HT1080 (cell line): ENCODE measurements at places on chromosomes 5 and 9. TPM values are rescaled to one million over a fixed set of nuclear protein-coding genes. Genes with fewer than 3 reads are reported as not detected.

DNA sequence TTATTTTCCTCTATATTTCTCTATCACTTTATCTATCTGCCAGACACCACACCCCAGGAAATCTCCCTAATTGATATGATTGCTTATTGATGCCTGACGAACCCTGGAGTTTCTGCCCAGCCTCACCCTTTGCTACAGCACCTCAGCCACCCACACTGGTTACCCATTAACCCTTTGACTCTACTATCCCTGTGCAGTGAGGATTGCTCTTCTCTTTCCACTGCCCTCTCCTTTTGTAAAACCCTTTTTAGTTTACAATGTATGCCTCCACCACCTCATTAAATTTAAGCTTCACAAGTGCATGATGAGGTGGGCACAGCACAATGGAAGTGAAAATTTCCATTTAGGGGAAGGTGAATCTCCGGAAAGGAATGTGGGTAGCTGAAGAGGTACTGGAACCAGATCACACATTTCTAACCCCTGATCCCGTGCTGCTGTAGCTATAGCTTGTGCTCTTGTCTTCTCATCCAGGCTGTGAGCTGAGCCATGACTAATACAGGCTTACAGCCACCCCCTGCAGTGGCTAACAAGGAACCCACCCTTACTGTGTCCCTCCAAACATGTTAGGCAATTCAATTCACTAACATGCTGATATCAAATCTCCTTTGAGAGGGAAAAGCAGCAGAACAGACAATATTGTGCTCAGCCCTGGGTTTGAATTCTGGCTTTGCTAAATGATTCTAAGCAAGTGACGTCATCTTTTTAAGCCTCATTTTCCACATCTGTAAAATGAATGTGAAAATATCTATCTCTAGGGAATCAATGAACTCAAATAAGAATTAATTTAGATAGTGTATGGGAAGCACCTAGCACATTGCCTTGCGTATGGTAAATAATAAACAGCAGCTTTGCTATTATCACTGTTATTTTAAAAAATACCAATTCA is 186.9 kb upstream of the TRIM32 start:
- DNase-seq: peak; percentile 94

DNA sequence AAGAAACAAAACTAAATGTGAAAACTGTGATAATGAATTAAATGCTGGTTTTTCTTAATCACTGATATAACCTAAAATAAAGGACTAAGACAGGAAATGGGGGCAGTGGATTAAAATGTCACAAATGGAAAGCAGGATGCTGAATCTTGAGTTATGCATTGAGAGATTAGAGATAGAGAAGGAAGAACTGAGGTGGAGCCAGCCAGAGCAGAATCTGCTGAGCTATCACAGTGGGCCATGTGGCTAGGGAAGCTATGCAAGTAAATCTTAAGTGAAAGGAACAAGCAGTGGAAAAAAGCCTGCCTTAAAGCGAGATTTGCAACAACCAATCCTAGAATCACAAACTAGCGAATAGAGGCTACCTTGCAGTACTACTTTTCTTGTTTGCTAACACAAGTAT is 188.5 kb upstream of the RASA1 start:
- no peak for DNase-seq

- DNase-seq: no peak
Observed at GRCh38 chr5:60722416-60722815, 22.4 kb upstream of the DEPDC1B start.

DNA sequence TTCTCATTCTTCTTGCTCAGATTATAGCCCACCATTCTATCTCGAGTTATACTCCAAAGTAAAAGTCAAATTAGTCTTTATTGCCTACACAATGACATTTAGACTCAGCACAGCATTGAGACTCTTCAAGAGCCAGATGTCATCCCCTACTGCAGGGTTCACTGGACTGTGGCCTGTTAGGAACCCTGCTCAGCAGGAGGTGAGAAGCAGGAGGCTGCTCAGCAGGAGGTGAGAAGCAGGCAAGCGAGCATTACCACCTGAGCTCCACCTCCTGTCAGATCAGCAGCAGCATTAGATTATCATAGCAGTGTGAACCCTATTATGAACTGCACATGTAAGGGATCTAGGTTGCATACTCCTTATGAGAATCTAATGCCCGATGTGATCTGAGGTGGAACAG is 12.7 kb upstream of the LIFR start:
- DNase-seq: no peak

DNA sequence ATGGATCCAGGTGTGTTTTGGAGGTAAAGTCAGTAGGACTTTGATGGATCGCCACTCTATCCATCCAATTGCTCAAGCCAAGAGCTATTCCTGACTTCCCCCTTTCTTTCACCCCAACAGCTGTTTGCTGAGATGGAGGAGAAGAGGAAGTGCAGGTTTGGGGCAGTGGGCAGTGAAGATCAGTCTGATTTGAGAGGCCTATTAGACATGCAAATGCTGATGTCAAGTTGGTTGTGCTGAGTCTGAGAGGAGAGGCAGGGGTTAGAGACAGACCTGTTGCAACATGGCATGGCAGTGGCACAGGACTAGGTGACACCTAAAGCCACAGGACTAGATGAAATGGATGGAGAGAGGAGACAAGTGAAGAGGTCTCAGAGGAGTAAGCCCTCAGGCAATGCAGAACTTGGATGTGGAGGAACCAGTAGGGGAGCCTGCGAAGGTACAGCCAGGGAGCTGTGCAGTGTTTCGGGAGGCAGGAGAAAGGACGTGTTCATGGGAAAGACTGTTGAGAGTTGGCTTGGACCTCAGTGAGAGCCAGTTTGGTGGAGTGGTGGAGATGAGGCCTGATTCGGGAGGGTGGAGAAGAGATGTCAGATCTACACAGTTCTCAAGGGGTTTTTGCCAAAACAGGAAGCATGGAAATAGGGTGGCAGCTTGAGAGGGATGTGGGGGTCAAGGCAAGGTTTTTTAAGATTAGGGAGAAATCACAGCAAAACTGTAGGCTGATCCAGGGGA is 175.0 kb downstream of the MACROH2A1 start:
- no peak for DNase-seq

DNA sequence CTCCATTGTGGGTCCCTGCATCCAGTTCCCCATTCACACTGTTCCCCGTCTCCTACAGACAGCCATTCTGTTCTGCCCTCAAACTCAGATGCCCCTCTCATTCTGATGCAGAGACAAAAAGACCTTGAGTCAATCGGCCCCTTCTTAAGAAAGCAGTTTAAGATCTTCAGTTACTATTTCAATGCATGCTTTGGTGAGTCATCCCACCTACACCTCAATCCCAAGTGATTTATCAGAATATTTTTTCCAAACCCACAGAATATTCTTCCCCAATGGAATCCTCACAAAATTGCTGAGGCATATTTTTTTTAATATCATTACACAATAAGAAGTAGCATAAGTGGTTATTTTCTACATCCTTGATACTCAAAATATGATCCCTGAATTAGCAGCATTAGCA is 92.4 kb upstream of the SLC1A1 start:
- DNase-seq: peak; percentile 19

- no peak for DNase-seq
Observed at GRCh38 chr5:55421074-55421529, 113.3 kb downstream of the MTREX start.

The DBH gene
- not detected in 2 replicates for total RNA-seq

DNA sequence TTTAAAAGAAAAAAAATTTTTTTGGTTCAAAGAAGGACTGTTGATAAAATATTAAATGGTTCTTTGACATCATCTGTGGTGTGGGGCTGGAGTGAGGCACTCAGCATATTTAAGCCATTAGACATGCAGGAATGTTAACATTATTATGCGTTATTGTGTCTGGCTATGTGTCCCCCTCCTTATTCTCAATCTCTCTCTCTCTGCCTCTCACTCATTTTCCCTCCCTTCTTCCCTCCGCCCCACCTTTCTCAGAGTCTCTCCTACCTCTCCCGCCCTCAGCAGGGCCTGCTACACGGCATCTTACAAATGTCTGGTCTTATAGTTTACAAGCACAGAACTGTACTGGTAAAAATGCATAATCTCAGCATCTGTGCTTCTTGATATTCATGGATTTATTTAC is 287.8 kb upstream of the TMEM161B start:
- no peak for DNase-seq

GRCh38 chr9:125850763-125851162 is 103.6 kb downstream of the PBX3 start:
- no peak for DNase-seq

- no peak for DNase-seq
Observed at GRCh38 chr5:144209361-144209760, 38.7 kb downstream of the KCTD16 start.
